Lower lobe of right lung (tissue), 2 donors: ENCODE measurements at places on chromosomes 16 and 17.

DNA sequence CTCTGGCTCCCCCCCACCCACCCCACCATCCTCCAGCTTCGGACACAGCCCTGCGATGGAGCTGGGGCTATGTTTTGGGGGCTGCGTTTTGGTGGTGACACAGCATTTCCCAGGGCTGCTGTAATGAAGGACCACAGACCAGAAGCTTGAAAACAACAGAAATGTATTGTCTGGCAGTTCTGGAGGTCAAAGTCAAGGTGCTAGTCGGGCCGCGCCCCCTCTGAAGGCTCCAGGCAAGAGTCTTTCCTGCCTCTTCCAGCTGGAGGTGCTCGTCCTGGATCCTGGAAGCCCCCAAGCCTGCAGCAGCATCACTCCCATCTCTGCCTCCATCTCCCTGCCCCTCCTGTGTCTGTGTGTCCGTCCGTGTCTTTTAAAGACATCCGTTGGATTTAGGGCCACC is 50.8 kb downstream of the TBC1D16 start:
- DNase-seq = peak; percentile 8

DNA sequence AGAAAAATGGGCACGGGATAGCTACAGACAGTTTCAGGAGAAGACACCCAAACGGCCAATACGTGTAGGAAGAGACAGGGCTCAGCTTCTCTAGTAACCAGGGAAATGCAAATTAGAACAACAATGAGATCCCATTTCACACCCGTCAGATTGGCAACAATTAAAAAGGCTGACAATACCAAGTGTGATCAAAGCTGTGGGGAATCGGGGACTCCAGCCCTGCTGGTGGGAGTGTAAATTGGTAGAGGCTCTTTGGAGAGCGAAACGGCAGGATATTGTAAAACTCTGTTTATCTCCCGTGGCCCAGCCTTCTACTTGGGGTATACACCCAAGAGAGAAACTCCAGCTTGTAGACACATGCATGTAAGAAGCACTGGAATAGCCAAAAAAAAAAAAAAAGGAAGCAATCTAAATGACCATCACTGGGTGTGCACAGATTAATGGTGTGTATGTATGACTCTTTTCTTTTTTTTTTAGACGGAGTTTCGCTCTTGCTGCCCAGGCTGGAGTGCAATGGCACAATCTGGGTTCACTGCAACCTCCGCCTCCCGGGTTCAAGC is 27.5 kb downstream of the MYBBP1A start:
- no peak for DNase-seq

- no peak for DNase-seq
These were observed 34.0 kb upstream of the ADAMTS18 start for GRCh38 chr16:77468831-77469230.

- no peak for DNase-seq
These were observed 2.4 kb upstream of the NACA2 start for GRCh38 chr17:61593426-61593825.

GRCh38 chr17:81491181-81491581 is 21.4 kb downstream of the ACTG1 start:
- no peak for DNase-seq

DNA sequence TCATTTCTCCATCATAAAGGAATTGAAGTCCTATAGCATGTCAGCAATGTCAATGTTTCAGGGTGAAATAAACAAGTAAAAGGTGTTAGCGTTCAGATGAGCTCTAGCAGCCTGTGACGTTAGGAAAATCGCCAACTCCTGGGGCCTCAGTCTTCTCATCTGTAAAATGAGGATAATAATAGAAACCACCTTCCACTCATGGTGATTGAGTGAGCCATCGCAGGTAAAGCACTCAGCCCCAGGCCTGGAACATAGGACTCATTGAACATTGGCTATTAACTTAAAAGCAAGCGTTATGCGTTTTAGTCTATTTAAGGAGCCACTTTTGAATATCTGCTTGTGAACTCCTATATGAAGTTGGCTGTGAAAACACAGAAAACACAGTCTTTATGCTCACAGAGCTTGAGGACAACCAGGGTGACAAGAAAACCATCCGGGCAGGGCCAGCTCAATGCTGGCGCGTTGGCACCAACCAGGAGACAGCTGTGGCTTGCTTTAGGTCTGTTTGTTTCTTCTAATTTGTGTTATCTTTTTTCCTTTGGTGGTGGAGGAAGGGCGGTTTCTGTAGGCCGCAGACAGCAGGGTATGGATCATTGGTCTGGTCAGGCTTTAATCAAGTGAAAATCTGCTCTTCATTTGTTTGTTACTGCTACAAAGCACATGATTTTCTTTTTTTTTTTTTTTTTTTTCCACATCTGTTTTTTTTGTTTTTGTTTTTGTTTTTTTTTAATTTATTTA is 35.7 kb upstream of the MED9 start:
- DNase-seq = no peak

- no peak for DNase-seq
These were observed 188.9 kb upstream of the KIF2B start for GRCh38 chr17:53633856-53634255.

DNA sequence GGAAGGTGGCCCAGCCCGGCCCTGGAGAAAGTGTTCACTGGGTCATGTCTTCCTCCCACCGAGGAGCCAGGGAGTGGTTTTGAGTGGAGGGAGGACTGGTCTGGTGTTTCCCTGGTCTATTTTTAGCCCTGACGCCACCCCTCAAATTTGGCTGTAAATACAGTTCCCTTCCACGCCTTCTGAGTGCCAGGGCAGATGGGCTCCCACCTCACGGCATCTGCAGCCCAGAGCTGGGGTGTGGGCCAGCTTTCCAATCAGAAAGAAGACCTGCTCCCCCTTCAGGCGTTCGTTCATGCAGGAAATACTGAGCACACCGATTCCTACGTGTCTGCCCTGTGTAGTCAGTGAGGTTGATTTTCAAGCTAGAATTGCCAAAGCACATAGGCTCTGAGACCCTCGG is 53.7 kb downstream of the SNX20 start:
- no peak for DNase-seq

- no peak for DNase-seq
These were observed 119.7 kb downstream of the RAB11FIP4 start for GRCh38 chr17:31511195-31511578.

DNA sequence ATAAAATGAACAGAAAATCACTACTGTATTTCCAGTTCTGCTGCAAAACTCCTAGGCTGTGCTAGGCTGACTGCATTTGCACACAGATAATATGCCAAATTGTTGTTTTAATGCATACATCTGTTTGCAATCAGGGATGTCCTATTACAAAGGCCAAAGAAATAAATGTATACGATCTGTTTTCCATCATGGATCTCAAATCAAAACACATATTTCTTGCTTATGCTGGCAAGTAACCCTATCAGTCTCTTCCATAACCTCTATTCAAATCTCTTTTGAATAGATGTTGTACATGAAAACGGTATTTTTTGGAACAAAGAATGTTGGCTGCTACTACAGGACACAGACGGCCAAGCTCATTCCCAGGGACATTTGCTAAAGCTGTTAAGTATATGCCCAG is 56.6 kb downstream of the DUSP14 start:
- no peak for DNase-seq

DNA sequence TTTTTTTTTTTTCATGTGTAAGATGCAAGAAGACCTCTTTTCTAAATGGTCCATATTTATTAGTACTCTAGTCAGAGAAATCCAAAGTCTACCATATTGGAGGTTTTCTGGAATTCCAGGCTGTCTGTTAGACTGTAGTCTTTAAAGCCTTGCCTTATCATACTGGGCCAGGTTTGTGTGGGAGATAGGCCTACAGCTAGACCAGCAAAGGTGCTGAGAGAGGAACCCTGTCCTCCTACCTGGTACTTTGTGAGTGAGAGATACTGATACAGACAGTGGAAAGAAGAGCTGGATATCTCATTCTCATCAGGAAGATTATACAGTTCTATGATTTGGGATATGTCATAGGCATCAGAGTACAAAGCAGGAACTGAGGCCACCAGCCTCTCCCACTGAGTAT is 8.1 kb downstream of the RHOT1 start:
- DNase-seq = no peak

DNA sequence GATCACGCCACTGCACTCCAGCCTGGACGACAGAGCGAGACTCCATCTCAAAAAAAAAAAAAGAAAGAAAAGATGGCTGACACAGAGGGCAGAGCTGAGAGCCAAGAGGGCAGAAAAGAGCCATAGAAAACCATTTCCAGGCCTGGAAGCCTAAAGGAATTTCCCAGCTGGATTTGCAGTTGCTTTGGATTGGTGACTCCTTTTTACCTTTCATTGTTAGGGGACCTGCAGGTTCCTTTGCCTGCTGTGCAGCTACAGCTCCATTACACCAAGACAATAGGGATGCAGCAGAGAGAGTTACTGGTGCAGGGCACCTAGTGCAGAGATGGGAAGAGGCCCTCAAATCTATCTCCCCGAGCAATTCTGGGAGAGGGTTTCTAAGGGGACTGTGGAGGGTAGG is 18.4 kb downstream of the ZNF668 start:
- no peak for DNase-seq

GRCh38 chr16:6341981-6342380 is 990.7 kb upstream of the RBFOX1 start:
- DNase-seq = no peak

- DNase-seq = no peak
These were observed 713 bp downstream of the COX11 start for GRCh38 chr17:54967621-54968261.
